ENCODE measurements at places on chromosomes 16 and 17.

DNA sequence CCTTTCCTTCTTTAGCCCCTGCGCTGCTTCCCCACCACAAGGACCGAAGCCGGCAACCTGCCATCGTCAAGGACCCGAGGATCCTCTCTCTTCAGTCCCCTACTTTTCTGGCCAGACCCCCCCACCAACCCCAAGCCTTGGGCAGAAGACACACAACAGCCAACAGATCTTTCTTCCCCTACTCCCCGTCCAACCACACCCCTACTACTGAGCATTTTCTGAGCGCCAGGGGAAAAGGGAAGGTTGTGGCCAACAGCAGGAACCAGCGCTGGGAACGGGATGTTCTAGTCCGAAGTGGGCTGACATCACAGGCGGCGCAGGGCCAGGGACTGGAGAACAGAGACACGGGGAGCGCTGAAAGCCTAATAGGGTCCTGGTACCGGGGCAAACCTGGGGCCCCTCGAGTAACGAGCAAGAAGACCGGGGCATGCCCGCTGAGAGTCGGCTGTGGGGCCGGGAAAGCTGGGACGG, 528 bp downstream of the PER1 start:
- no peak for DNase-seq

DNA sequence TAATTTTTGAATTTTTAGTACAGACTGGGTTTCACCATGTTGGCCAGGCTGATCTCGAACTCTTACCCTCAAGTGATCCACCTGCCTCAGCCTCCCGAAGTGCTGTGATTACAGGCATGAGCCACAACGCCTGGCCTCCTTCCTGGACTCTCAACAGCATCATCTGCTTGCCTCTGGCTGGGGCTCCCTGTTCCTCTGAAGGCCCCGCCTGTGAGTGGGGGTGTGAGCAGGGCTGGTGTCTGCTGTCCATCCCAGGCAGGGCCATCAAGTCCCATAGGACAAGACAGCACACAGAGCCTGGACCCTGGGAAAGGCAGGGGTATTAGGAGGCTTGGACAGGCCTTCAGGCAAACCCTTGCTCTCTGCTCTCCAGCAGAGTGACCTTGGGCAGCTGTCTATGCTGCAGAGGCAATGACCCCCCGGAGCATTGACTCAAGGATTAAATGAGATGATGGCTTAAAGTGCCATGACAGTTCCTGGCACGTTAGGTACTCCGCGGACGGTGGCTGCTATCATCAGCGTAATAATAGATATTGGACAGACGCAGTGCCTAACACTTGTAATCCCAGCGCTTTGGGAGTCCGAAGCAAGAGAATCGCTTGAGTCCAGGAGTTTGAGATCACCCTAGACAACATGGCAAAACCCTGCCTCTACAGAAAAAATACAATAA, 19.2 kb downstream of the SCNN1B start:
- no peak for DNase-seq

GRCh38 chr17:80030730-80031410, 4.8 kb downstream of the TBC1D16 start:
- no peak for DNase-seq

DNA sequence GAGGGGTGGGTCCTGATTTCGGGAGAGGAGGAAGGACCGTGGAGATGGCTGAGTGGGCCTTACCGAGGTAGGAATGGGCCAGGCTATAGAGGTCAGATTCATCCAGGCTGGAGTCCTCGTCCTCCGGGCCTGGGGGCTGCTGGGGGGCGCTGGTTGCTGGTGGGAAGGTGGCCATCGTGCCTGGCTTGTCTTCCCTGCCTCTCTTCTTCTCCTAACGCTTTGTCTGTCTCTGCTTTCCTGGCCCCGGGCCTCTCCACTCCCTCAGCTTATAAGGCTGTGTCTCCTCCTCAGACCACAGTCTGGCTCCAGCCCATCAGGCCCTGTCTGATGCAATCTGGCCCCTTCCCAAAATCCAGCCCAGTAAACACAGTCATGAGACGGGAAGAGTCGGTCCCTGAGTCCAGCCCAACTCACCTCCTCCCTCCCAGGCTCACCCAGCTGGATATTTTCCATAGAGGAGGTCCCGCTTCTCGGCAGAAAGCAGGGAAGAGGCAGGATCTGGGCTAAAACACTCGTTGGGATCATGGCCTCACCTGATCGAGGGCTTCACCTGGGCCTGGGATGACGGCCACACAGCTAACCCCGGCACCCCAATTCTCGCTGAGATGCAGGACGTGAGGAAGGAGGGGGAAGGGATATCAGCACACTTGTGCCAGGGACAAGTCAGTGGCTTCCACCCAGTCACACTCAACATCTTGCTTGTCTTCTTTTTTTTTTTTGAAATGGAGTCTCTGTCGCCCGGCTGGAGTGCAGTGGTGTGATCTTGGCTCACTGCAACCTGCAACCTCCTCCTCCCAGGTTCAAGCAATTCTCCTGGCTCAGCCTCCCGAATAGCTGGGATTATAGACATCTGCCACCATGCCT, at the start of gene NUPR1:
TSS of gene NUPR1 (minus strand) at position 242 of the 864 bp plus-strand sequence. CDS start at position 175, 67 bp downstream.
- no peak for DNase-seq

- DNase-seq: no peak
These were observed 156.6 kb upstream of the SDK2 start for GRCh38 chr17:73800893-73801292.

DNA sequence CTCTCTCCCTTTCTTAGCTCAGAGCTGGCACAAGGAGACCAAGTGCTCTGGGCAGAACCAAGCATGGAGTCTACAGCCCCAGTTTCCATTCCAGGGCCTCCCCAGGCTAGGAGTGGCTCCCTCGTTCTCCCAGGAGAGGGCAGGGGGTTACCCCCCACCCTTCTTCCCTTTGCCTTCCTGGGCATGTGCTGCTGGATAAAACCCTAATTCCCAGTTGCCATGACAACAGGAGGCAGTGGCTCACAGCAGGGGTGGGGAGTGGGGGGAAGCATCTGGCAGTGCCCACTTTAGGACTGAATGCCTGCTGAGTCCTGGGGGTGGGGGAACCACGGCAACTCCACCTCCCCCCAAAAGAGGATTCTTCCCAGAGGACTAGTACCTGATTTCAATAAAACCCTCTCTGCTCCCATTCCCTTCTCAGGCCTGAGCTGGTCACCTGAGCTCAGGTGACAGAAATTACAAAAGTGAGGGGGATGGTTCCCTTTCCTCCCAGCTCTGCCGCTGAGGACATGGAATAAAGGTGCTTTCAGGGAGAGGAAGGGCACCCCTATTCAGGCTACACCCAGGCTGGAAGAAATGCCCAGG, 1.8 kb downstream of the MPP2 start:
- DNase-seq: no peak

GRCh38 chr17:27352448-27353032, 58.6 kb downstream of the WSB1 start:
- DNase-seq: no peak

GRCh38 chr17:27654136-27654535, 23.1 kb downstream of the LGALS9 start:
- DNase-seq: no peak

GRCh38 chr17:48753794-48754499, 25.4 kb upstream of the HOXB13 start:
- DNase-seq: no peak

Measured in activated CD8-positive, alpha-beta memory T cell treated with anti-CD3 and anti-CD28 coated beads, Interleukin-2, amount 50 U/mL, for 4 hours (primary cell).